SW 1271 (cell line): ENCODE measurements at places on chromosomes 5 and 9.

DNA sequence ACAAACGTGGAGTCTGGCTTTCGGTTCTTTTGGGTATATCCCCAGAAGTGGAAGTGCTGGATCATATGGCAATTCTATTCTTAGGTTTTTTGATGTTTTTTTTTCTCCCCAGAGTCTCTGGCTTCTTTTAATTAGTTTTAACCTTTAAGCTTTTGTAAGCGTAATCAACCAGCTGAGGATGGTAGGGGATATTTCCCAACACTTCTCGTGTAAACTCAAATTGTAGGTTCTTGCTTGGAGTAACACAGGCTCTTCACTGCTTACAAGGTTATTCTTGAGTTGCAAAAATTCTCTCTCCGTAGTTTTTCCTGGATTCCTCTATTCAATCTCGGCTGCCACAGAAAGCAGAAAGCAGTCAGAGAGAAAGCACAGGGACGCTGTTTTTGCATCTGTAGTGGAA lies 11.9 kb downstream of the LAMC3 start:
- DNase-seq = no peak

DNA sequence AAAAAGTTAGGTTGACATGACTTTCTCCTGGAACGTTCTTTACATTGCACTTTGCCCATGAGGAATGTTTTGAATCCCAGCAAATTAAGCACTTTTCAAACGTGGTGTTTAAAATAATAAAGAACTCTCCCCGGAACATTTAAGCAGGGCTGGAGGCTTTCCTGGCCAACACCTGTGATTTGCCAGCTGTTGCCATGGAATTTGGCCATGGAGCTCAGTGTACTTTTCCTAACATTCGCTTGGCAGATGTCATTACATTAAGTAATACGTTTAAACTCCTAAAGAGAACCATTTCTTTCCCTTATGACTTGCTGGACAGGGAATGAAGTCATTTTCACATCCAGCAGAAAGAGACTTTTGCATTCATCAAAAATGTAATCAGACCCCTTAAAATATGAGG lies 146.1 kb downstream of the GAS1 start:
- DNase-seq = no peak

DNA sequence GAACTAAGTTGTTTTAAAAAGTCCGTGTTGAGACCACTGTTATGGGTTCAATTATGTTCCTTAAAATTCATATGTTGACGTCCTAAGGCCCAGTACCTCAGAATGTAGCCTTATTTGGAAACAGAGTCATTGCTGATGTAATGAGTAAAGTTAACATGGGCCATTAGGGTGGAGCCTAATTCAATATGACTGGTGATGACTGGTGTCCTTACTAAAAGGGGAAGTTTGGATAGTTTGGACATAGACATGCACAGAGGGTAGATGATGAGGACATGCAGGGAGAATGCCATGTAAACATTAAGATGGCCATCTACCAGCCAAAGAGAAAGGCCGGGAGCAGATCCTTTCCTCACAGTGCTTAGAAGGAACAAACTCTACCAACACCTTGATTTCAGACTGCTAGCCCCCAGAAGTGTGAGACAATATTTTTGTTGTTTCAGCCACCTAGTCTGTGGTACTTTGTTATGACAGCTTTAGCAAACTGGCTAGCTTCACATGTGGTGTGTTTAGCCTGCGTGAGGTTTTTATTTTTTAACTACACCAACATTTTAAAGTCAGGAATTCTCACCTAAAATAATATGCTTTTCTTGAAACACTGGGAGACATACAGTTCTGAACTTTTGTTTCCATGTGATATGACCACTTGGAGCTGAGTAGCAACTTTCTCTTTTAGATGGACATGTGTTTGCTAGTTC lies 135.3 kb downstream of the YIPF5 start:
- DNase-seq = no peak

GRCh38 chr5:163409384-163409783 lies 28.0 kb upstream of the CCNG1 start:
- no peak for DNase-seq

DNA sequence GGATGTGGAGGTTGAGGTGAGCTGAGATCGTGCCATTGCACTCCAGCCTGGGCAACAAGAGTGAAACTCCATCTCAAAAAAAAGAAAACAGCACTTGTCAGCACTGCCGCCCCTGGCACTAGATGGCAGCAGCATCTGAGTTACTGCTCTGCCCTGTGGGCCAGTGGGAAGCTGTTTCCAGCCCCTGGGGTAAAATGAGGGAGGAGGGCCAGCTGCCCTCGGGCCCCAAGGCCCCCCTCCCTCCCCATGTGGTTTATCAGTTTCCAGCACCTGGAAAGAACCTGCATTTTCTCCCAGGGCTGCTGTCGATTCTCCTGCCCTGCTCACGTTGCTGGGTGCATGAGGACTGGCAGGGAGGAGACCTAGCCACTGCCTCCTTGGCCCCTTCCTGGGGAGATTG lies 13.2 kb upstream of the CEL start:
- peak; percentile 15 for DNase-seq
